Activated naive CD8-positive, alpha-beta T cell treated with anti-CD3 and anti-CD28 coated beads for 36 hours (primary cell): ENCODE measurements at places on chromosomes 16 and 17.
A peak's percentile ranks its signal among the peaks of the same experiment; 100 is the strongest.

DNA sequence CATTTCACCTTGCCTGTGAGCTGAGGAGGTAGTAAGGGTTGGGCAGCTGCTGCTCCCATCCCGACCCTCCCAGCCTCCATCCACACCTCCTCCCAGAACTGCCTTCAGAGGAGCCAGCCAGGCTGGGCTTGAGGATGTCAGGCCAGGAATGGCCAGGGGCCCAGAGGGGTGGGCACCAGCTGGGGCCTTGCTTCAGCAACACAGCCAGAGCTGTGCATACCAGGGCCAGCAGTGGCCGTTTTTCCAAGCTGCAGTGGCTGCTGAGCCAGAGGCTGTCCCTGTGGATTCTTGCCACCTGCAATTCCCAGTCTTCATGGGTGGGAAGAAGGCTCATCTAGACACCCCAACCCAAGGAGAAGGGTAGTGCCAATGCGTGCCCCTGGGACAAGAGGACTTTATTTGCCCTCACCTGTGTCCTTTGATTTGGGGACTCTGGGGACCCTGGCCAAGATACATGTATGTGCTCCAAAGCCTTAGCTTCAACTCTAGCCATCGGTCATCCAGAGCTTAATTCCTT is 153.4 kb upstream of the SDK2 start:
- no peak for DNase-seq

DNA sequence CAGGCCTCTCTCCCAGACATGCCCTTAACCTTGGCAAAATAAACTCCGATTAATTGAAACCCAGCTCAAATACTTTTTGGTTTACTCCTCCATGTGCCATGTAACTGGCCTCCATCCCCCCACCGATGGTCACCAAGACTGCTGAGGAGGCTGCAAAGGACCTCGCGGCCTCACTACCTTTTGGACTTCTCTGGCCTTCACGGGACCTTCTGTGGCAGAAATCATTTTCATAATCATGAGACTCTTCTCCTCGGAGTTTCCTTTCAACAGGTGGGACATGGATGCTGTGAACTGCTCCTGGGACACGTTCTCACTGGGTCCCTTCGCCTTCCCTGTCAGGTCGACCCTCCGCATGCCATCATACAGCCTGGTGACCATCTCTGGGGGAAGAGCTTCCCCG is 9.0 kb downstream of the MEAK7 start:
- DNase-seq, result no peak

- peak; percentile 100 for DNase-seq
These were observed 8.3 kb downstream of the MNT start for GRCh38 chr17:2392252-2393173.

- DNase-seq, result no peak
These were observed 275.8 kb upstream of the MAF start for GRCh38 chr16:79876332-79876730.

- no peak for DNase-seq
These were observed 128.3 kb upstream of the MAF start for GRCh38 chr16:79728923-79729240.

GRCh38 chr17:50188921-50189549 is 12.4 kb downstream of the COL1A1 start:
- no peak for DNase-seq

DNA sequence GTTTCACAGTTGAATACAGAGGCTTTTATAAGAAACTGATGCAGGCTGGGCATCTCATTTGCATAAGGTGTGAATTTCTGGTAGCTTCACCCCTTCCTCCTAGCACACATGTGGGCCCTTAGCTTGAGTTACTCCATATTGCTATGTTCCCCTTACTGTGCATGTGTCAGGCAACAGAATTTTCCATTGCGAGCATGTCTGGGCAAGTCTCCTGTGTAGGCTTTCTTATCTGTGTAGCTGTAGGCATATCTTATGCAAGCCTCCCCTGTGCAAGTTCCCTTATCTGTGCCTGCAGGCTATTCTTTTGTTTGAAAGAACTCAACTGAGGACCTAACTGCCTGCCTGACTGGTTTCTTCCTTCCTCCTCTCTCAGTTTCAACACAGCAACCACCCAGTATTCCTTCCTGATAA is 597.4 kb upstream of the CDH5 start:
- DNase-seq, result no peak
